Choroid plexus epithelial cell (primary cell): ENCODE measurements at places on chromosomes 7 and 10.

GRCh38 chr7:121337398-121337797 is 8.6 kb downstream of the WNT16 start:
- peak; percentile 77 for DNase-seq

- DNase-seq: no peak
Measured at GRCh38 chr7:154794147-154794780, 208.7 kb downstream of the PAXIP1 start.

DNA sequence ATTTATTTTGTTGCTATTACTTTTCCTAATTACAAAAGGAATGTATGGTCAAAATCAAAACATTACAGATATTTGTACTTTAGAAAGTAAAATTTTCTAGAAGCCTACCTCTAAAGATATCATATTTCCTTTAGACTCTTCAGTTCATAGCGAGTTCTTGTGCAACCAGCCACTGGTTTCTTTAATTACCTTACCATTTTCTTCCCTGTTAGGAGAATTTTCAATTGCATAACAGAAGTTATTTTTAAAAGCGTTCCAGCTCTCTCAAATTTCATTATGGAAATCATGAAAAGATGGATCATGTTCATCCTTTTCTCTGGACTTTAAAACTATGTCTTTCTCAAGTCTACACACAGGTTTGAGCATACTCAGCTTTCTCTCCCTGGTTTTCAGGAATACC is 5.0 kb upstream of the TRUB1 start:
- DNase-seq: peak; percentile 37

DNA sequence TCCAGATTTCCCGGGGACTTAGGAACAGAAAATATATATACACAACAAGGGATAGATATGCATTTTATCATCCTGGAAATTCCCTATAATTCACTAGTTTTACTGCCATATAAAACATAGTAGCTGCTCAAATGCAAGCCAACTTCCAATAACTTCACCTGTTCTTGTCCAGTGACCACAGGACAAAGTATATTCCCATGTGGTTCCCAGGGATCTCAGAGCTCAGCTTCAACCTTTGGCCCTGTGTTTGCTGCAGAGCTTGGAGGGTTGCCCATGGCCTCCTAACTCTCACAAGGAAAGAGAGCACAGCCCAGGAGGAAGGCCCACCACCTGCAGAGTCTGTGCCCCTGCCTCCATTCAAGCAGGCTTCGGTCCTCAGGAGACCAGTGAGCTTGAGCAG is 4.5 kb upstream of the DRGX start:
- no peak for DNase-seq

GRCh38 chr7:42017349-42017986 is 219.5 kb downstream of the GLI3 start:
- DNase-seq: peak; percentile 9

GRCh38 chr10:70381471-70382421 is 679 bp downstream of the LRRC20 start:
- no peak for DNase-seq

GRCh38 chr10:4909118-4909517 is 54.1 kb upstream of the AKR1C1 start:
- DNase-seq: no peak

DNA sequence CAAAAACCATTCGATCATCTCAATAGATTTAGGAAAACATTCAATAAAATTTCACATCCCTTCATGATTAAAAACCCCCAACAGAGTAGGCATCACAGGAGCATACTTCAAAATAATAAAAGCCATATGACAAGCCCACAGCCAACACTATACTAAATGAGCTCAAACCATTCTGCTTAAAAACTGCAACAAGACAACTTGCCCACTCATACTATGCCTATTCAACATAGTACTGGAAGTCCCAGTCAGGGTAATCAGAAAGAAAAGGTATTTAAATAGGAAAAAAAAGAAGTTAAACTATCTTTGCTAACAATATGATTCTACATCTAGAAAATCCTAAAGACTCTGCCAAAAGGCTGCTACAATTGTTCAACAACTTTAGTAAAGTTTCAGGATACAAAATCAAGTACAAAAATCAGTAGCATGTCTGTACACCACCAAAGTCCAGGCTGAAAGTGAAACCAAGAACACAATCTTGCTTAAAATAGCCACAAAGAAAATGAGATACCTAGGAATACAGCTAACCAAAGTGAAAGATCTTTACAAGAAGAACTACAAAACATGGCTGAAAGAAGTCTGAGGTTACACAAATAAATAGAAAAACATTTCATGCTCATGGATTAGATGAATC is 882.6 kb downstream of the GRM8 start:
- DNase-seq: peak; percentile 8

DNA sequence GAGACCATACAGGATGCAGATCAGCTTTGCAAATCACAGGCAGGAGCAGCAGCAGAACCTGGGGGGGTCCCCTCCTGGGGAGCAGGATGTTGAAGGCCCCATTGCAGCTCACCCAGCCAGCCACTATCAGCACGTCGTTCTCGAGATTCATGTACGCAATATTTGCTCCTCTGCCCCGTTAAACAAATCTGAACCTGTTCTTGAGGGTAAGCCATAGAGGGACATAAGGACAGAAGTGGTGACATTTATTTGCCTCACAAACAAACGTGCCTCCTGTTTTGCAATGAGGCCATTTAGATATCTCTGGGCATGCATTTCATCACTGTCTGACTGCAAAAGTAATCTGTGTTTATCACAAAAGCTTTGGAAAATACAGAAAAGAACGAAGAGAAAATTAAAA is 87.3 kb upstream of the BAIAP2L1 start:
- DNase-seq: no peak

DNA sequence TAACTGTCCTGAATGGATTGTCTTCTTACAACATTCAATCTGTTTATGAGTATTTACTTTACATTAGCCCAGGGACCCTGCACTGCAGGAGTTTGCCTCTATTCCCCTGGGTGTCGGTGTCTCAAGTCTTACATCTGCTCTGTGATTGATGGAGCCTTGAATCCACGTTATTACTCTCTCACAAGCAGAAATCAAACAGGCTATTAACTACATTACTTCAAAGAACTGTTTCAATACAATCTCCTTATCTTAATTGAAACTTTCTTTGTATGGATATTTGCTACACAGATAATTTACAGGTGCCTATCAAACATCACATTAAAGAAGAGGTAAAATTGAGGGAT is 3.1 kb upstream of the ARID5B start:
- no peak for DNase-seq

DNA sequence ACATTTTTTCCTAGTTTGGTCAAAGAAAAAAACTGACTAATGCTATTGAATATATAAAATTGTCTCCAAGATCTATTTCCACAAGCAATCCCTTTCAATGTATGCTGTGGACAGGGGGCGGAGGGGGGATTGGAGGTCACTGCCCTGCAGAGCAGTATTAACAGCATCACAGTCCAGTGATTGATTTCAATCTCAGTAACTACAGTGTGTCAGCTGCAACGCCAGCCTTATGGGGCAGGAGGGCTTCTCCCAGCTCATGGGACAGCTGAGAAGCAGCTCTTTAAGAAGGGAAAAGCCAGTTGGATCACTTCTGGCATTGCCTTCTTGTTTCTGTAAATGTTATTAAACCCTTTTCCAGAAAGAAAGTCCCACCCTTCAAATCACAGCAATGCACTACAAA is 65.0 kb downstream of the RAPGEF5 start:
- DNase-seq: no peak

DNA sequence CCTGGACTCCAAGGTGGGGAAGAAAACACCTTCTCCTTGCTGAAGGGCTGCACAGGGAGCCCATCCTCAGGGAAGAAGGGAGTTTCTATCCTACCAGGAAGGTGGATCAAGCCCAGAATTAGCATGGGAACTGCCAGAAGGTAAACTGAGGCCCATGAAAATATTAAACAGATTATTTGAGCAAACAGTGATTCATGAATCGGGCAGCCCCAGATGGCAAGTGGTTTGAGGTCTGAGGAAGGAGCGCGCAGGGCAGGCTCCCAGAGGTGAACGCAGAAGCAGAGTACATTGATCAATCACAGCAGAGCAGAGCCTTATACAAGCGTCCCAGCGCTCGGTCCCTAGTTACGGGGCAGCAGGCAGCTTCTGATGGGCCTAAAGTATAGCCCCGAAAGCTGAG is 35.8 kb upstream of the PROSER2 start:
- no peak for DNase-seq

- peak; percentile 39 for DNase-seq
Measured at GRCh38 chr7:16063716-16064675, 357.3 kb downstream of the CRPPA start.

DNA sequence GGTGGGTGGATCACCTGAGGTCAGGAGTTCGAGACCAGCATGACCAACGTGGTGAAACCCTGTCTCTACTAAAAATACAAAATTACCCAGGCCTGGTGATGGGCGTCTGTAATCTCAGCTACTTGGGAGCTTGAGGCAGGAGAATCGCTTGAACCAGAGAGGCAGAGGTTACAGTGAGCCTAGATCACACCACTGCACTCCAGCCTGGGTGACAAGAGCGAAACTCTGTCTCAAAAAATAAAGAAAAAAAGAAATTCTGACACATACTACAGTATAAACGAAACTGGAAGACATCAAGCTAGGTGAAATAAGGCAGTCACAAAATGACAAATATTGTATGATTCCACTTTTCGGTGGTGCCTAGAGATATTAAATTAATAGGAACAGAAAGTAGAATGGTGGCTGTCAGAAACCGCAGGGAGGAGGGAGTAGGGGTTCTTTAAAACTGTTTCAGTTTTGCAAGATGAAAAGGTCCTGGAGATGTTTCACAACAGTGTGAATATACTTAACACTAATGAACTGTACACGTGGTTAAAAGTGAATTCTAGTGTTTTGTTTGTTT is 23.2 kb downstream of the PILRA start:
- DNase-seq: peak; percentile 8

GRCh38 chr10:124071141-124071540 is 22.3 kb downstream of the CHST15 start:
- no peak for DNase-seq

DNA sequence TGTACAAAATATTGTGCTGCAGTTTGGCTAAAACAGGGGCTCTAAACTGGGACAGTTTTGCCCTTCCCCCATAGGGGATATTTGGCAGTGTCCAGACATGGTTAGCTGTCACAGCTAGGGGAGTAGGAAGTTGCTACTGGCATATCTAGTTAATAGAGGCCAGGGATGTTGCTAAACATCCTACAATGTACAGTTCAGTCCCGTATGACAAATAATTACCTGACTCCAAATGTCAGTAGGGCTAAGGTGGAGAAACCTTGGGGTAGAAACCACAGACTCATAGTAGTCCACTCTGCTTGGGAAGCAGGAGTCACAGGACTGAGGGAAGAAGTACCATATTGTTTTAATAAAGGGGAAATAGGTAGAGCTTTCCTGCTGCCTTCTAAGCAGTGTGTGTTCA is 39.8 kb downstream of the WBP1L start:
- DNase-seq: peak; percentile 28

DNA sequence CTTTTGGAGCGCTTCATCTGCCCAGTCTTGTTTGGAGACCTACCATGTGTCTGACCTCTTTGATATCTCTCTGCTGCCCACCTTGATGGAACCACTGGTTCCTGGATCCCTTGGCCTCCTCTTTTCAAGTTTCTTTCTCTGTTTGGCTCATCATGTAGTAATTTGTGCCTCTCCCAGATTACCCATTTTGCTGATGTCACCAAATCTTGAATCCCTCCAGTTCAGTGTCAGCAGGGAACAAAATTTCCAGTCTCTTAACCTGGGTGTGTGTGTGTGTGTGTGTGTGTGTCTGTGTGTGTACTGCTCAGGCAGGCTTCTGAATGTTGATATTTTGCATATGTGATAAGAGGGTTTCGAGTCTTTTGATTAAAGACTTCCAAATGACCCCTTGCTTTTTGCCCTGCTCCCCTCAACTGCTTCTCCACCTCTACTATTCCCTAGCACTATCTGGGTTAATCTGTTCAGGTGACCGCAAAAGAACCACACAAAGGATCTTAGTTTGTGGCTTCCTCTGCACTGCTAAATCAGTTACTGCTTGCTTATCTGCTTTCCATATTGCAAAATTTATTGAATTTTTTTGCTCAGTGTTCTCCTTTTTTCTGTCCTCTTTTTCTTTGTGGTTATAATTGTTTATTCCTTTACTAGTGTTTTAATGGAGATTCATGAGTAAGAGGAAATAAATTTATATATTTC is 25.7 kb downstream of the MYO3A start:
- no peak for DNase-seq

GRCh38 chr10:29316308-29317026 is 27.6 kb downstream of the LYZL1 start:
- no peak for DNase-seq

- DNase-seq: peak; percentile 77
Measured at GRCh38 chr10:50937230-50937907, 51.9 kb upstream of the A1CF start.
